ENCODE measurements at places on chromosomes 16 and 17.

DNA sequence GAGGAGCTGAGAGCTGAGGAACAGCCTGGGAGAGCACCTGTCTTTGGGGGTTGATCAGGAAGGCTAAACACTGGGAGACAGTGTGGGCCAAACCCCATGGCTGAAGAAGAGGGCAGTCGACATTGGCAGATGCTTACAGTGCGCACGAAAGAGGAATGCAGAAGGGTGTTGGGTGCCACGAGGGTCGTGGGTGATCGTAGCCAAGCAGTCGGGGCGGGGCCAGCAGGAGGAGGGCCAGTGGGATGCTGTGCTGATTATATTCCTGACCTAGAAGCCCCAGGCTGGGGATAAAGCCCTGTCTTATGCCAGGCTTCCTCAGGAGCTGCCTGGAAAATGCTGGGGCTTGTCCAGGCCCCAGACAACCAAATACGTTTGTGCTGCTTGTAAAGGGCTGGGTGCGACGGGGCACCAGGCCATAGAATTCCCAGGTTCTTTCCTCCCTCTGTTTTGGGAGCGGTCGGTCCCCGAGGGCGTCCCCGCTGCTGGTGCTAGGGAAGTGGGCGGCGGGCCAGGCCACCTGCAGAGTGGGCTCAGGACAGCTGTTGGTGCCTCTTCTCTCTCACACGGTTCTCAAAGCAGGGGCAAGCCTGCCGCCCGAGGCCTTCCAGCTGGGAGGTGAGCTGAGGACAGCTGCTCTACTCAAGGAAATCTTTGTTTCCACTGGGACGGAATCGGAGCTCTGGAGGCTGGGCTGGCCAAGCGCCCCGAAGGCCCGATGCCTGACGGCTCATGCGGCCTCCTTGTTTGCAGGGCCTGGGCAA lies 10.0 kb downstream of the C1QTNF1 start:
- no peak for DNase-seq

DNA sequence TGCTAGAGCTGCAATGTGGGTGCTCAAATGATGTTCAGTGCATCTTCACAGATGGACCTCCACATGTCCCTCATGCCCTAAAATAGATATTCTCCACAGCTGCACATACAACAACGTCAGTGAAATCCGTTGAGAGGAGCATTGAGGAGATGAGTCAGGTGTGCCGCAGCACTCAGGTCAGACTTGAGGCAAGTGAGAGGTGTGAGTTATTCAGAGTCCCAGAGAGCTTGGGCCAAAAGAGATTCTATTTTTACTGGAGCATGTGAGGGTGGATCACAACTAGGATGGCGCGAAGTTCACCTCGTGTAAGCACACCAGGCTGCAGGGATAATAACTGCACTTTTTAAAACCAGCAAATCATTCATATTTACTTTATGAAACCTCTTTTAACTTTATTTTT lies 645.3 kb downstream of the MAF start:
- no peak for DNase-seq

DNA sequence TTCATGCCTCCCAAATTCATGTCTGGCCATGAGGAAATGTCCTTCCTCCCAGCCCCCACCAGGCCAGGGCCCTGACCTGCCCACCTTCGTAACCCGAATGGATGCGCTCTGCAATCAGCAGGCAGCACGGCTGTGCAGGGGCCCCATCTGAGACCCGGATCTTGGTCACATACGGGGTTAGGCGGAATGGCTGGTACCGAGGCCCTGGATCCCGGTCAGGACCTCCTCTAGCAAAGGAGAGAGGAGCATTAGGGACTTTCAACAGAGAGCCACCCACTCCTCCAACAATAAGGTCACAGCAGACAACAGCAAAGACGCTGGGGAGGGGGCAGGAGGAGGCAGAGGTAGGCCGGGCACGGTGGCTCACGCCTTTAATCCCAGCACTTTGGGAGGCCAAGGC lies 3.6 kb downstream of the PER1 start:
- DNase-seq, result no peak

GRCh38 chr16:67936124-67936879 lies at the start of gene PSMB10:
TSS of gene PSMB10 (minus strand) at chr16:67936850. CDS start at chr16:67936749, 101 bp downstream.
- DNase-seq, result no peak

DNA sequence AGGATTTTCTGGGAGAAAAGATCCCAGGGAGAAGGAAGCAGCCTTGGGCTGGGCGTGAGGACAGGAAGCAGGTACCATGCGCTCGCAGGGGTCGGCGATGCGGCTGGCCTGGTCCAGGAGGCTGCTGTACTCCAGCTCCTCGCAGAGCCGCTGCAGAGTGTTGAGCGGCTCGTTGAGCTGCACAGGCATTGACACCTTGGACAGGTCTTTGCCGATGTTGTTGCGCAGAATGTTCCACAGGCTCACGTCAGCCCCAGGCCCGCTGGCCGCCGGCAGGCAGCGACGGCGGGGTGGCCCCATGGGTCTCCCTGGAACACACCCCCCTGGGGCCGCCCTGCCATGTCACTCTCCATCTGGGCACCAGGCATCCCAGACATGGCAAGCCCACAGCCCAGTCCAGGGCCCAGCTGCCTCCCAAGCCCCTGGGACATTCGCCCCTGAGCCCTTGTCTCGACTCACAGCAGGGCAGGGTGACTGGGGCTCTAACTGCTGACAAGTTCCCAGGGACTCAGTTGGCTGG lies 8.0 kb downstream of the OSBPL7 start:
- DNase-seq, result no peak

DNA sequence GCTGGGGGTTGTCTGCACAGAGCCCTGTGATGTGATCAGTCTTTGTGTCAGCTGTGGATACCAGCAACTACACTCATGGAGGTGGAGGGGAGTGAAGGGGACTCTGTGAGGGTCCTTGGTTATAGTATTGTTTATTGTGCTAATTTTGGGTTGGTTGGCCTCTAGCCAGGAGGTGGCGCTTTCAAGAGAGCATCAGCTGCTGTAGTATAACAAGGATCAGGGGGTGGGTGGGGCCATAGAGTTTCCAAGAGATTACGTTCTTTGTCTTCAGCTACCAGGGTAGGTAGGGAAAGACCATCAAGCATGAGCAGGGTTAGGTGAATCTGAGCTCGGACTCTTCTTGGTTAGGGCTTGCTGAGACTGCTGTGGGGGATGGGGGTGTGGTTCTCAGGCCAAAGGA lies 97.1 kb upstream of the HS3ST3A1 start:
- DNase-seq, result no peak

GRCh38 chr16:2745116-2745890 lies 7.1 kb upstream of the SRRM2 start:
- no peak for DNase-seq

- DNase-seq, result no peak
These were observed 26.4 kb upstream of the CLEC3A start for GRCh38 chr16:77995843-77996455.

GRCh38 chr16:22739077-22739476 lies 74.9 kb upstream of the HS3ST2 start:
- peak; percentile 26 for DNase-seq

DNA sequence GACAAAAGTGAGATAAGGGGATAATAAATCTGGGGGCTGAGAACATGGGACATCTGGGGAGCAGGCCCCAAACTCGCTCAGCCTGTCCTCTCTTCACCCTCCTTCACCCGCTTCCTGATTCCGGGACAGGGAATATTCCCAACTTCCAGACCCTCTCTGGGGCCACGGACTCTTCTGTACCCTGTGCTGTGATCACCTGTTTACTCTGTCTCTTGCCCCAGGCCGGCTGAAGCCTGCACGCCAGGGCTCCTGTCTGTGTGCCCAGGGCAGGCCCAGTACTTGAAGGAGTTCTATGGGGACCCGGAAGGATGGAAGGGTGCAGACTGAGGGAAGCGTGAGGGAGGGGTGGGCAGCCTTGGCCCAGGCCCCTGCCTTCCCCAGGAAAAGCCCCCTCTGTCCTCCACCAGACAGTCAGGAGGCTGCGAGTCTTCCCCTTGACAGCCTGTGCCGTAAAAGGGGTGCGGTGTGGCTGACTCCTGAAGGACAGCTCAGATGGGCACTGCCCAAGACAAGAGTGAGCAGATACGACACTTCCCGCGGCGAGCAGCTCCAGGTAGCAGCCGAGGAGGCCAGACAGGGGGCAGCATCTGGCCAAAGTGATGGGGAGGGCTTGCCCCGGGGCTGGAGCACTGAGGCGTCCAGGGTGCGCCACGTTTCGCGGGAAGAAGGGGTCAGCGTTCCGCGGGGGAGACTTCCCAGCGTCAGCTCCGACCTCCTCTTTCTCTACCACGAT lies 1.0 kb upstream of the CCNF start:
- DNase-seq, result no peak

- no peak for DNase-seq
These were observed 11.6 kb downstream of the NUDT16L1 start for GRCh38 chr16:4704913-4705312.

GRCh38 chr17:40553694-40554534 lies 11.4 kb downstream of the CCR7 start:
- peak; percentile 18 for DNase-seq

GRCh38 chr17:63841350-63842172 lies 924 bp downstream of the SMARCD2 start:
- peak; percentile 46 for DNase-seq

DNA sequence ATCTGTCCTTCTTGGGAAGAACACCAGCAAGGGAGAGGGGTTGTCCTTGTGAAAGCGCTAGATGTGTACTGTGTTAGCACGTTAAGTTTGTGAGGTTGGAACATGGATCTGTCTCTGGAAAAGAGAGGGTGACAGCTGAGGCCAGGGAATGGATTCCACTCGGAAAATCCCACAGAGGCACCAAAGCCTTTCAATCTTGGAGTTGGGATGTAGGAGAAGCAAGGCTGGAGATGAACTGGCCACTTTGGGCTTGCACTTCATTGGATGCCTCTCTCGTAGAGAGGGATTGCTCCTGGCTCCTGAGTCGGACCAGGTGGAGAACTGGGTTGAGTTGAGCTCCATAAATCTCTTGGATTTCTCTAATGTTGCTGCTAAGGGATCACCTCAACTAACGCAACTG lies 67.2 kb downstream of the CCDC182 start:
- DNase-seq, result no peak

DNA sequence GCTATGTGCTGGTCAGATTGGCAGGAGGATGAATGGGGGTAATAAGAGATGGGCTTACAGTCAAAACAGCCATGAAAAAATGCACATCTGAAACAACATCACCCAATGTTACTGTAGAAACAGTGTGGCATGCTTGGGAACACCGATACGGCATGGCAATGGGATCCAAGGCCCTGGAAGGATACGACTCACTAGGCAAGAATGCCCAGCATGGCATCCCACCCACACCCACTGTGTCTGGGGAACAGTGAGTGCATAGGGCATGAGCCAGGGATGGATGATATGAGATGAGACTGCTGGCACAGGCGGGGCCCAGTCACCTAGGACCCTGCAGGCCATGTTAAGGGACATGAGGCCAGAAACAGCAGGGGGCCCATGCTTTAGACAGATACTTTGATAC lies 11.5 kb downstream of the TRIM25 start:
- no peak for DNase-seq

- DNase-seq, result no peak
These were observed 11.9 kb downstream of the CEP20 start for GRCh38 chr16:15876503-15876902.

DNA sequence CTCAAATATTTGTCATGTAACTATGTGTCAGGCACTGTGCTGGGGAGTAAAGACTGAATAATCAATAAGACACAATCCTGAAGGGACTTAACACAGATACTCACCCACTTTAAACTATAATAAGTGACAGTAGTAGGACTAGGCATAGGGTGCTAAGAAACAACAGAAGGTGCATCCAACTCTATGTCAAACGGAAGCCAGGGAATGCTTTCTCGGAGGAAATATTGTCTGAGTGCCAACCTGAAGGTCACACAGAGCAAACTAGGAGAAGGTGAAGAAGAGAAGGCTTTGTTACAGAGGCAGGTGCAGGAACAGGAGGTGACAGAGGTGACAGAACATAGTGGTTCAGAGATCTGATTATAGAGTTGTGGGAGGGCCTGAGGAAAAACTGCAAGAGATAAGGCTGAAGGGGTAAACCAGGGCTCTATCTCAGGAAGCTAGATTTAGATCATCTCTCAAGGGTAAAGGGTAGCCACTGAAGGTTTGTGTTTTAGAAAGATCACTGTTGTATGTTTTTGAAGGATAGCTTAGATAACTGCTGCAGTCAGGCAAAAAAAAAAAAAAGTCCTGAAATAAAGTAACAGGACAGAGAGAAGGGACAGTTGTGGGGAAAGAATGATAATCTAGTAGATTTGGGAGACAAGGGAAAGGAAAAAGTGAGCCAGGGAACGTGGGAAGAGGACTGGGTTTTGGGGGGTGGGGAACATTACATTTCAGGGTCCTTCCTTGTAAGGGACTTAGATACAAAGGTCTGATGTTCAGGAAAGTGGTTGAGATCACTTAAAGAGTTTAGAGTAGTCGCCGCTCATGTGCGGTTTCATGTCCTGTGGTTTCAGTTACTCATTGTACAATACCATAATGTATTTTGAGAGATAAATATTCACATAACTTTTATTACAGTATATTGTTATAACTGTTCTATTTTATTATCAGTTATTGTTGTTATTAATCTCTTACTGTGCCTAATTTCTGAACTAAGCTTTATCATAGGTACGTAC lies 85.6 kb upstream of the NETO2 start:
- DNase-seq, result no peak

GRCh38 chr16:66159987-66160386 lies 206.5 kb upstream of the CDH5 start:
- no peak for DNase-seq

- no peak for DNase-seq
These were observed 29.3 kb downstream of the TMEM94 start for GRCh38 chr17:75485688-75486087.

DNA sequence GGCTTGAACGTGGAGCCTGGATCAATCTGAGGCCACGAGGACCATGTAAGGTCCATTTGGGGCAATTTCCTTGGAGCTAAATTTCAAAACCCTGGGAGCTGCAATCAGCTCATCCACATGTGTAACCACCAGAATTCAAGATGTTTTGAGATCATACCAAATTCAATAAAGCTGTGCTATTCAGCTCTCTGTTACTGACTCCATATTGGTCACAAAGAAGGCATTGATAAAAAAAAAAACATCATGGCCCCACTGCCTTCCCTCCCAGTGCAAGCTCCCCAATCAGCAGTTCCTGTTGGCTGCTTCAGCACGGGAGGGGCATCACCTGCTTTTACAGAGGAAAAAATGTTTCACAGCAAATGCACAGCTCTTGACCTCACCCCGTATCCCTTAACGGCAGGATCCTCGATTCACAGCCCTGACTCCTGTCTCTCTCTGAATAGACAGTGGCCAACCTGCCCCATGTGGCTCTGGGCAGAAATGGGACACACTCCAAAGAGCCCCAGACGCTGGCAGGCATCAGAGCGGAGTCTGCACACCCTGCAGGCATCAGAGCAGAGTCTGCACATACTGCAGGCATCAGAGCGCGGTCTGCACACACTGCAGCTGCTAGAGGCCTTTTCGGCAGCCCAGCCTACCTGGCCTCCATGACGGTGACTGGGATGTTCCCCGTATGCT lies 37.1 kb downstream of the FANCA start:
- DNase-seq, result no peak

- no peak for DNase-seq
These were observed 57.8 kb downstream of the C16orf95 start for GRCh38 chr16:87259431-87259830.

- DNase-seq, result no peak
These were observed 65.6 kb upstream of the HS3ST4 start for GRCh38 chr16:25626172-25626571.

Data from inflammatory macrophage (primary cell).